ENCODE measurements at places on chromosomes 2 and 18.

DNA sequence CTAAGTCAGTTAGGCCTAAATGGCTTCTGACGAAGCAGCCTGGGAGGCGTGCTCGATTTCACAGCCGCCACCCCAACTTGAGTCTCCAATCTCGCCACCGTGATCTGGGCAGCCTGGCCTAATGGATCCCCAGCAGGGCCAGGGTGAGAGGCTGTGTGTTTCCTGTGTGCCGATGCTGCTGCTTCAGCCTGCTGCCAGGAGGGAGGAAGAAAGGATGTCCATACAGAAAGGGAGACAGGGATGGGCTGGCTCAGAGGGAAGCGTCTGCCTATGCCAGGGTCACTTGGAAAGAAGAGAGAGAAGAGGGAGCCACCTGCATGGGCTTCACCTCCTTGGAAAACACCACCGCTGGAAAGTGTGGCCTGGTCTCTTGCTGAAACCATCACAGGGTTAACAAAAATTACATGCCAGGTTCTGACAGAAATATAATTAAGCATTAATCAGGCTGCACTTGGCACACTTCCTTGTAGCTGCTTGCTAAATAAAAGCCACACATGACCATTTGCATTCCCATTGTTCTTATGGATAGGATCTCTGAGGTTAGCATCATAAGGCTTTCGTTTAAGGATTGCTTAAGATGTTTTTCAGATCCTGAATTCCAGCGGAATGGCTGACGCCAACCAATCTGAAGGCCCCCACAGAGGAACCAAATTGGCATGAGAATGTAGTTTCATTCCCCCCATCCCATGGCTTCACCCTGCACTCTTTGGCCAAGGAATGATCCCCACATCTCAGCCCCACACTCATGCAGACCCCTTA is 108.8 kb upstream of the SLC1A4 start:
- no peak for DNase-seq

- DNase-seq = peak; percentile 34
Observed at GRCh38 chr2:186256540-186256939, 229.5 kb upstream of the ZC3H15 start.

DNA sequence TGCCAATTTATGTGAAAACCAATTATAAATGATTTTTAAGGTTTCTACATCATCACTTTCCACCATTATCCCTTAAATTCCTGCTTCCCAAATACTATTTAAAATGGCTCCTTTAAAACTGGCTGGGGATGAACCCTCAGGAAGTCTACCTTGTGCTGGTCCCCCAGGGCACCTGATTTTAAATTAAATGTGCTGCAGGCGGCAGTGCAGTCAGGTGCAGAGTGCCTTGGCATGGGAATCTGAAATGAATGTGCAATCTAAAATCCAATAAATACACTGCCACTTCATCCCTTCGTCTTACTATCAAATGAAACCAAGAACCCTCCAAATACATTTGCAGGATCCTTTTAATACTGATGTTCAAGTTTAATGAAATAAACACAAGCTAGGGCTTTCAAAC is 61.8 kb downstream of the C2orf76 start:
- DNase-seq = no peak

- peak; percentile 74 for DNase-seq
Observed at GRCh38 chr2:219469186-219469724, 29.4 kb upstream of the GMPPA start.

DNA sequence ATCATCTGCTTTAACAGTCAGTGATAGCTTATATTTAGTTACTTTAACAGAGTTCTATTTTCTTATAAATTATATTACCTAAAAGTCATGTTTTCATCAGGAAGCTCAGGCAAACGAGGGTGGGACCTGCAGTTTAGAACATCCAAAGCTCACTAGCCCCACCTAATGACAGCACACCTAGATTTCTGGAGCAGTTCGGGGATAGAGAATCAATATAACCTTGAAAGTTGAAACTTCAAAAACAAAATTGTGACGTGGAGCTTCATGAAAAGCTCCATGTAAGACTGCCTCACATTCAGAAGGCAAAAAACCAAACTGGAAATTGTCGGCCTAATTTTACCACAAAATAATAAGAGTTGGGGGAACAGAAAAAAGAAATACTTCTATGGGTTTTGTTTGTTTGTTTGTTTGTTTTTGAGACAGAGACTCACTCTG is 185.9 kb upstream of the CCDC150 start:
- DNase-seq = peak; percentile 35

DNA sequence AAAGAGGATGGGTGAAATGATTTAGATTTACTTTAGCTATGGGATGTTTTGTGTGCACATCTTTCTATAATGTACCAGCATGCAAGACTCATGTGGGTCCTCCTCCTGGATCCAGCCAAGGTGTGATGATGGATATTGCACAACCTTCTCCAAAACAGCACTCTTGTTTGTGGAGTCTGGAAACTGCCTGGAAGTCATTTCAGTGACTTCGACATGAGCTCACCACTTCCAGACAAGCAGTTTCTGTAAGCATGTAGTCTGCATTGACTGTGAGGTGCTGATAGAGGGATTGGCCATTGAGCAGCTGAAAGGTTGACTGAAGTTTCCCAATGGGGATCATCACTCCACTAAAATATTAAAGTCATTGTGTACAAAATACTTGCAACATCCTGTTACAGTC is 154.0 kb downstream of the TRIB2 start:
- no peak for DNase-seq

- no peak for DNase-seq
Observed at GRCh38 chr2:191895743-191896142, 48.9 kb upstream of the CAVIN2 start.

- DNase-seq = no peak
Observed at GRCh38 chr2:141946016-141946415, 184.8 kb downstream of the LRP1B start.

GRCh38 chr2:226050822-226051221 is 651.3 kb downstream of the NYAP2 start:
- DNase-seq = peak; percentile 28

- no peak for DNase-seq
Observed at GRCh38 chr2:229313591-229313990, 42.5 kb upstream of the PID1 start.

GRCh38 chr2:207072571-207072970 is 93.2 kb downstream of the KLF7 start:
- DNase-seq = no peak

DNA sequence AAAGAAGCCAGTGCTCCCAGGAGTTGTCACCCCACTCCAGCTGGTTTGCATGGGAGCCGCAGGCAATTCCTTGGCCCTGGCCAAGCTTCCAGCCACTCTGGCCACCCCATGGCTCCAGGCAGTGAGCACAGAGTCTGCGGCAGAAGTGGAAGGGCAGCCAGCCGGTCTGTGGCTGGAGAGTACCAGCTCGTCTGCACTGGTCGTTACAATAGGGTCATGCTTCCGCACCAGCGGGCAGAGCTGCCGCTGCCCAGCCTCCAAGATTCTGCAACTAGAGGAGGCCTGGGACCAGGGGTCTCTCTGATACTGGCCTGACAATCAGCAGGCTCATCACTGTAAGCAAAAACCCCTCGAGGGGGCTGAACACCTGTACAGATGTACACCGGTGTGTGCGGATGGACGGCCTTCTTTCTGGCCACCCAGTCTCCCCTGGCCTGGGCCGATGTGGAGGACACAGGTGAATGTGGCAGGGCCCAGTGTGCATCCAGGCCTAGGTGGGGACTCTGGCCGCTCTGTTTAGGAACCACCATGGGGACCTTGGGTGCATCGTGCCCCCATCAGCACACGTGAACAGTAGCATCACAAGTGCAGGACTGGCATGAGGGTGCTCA is 51.9 kb upstream of the ODC1 start:
- no peak for DNase-seq

DNA sequence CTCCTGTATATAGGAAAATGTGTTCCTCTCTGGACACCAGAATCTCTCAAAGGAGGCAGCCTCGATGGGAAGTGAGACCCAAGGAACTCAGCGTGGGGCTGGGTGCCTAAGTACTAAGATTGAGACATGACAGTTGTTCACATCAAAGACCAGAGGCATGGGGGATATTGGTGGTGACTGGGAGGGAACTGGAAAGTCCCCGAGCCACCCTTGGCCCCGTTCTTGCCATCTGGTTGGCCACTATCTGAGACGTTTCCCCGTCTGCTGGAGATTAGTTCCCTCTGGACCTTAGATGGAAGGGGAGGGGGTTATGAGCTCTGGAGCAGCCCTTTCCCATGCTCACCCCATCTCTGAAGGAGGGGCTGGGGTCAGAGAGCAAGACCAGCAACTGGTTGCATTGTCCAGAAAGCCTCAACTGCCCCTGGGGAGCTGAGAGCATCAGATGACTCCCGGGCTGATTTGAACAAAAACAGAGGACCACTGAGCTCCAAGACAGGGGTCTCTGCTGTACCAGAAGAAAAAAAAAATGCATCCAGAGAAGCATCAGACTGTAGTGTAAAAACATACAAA is 11.8 kb downstream of the FBLN7 start:
- no peak for DNase-seq

GRCh38 chr18:21669736-21670285 is 34.8 kb downstream of the ABHD3 start:
- peak; percentile 32 for DNase-seq

DNA sequence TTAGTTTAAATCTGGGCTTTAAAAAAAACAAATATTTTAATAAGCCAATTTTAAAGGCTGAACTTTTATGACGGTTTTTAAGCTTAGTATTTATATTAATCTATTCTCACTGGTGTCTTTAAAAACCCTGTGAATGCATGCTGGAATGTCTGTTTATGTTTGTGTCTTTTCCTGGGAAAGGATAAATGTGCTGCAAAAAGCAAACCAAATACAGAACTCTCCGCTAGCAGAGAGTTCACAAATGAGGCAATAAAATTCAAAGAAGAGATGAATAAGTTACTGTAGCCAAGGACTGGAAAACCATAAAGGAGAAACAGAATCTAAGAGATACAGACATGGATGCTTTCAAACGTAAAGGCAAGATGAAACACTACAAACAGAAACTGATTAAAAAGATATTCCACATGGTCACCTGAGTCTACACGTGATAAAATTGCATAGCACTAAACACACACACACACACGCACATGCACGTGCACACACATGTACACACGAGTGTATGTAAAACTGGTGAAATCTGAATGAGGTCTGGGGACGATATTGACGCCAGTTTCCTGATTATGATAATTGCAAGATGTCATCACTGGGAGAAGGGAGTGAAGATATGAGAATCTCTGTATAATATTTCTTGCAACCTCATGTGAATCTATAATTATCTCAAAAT is 4.5 kb downstream of the TWIST2 start:
- no peak for DNase-seq

GRCh38 chr18:3397031-3397750 is 52.8 kb upstream of the TGIF1 start:
- DNase-seq = no peak

GRCh38 chr2:239294571-239295054 is 106.2 kb downstream of the HDAC4 start:
- DNase-seq = no peak

DNA sequence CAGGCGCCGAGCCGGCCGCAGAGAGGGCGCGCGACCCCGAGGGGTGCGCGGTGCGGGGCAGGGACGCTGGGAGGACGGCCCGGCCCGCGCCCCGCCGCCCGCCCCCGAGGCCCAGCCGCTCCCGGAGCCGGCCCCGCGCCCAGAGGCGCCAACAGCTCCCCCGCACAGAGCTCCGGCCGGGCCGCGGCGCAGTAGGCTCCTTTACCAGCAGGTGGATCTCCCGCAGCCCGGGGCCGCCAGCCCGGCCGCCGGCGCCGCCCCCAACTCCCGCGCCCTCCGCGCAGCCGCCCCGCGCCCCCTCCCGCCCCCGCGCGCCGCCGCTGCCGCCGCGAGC is 258 bp downstream of the MGAT4A start:
- peak; percentile 88 for DNase-seq

GRCh38 chr2:85886590-85886989 is 2.2 kb downstream of the ST3GAL5 start:
- DNase-seq = peak; percentile 75

GRCh38 chr18:43664487-43665008 is 387.3 kb upstream of the SYT4 start:
- DNase-seq = no peak

GRCh38 chr2:196849895-196850294 is 40.7 kb upstream of the C2orf66 start:
- DNase-seq = peak; percentile 18

GRCh38 chr18:50075772-50076171 is 119.2 kb downstream of the MYO5B start:
- DNase-seq = no peak

- DNase-seq = no peak
Observed at GRCh38 chr2:198861080-198861479, 596.7 kb downstream of the SATB2 start.

- no peak for DNase-seq
Observed at GRCh38 chr18:10247021-10247741, 207.3 kb upstream of the APCDD1 start.

DNA sequence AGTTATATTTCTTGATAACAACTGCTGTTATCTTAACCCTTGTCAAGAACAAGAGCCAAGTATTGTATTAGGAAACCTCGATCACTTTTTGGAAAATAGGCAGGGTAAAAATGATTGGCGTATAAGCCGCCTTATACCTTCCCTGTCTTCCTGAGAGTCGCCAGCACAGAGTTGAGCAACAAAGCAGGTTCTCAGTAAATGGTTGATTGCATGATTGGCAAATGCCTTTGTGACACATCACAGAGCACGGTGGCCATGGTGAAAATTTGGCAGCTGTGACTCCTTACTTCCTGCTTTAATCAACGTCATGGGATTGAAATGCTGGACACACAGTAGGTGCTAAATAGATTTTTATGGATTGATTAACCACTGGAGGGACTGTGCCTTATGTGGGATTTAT is 3.9 kb upstream of the KLHL29 start:
- DNase-seq = peak; percentile 83

- no peak for DNase-seq
Observed at GRCh38 chr2:199743415-199744120, 107.4 kb downstream of the FTCDNL1 start.

- no peak for DNase-seq
Observed at GRCh38 chr18:79603321-79604204, 76.0 kb upstream of the CTDP1 start.

DNA sequence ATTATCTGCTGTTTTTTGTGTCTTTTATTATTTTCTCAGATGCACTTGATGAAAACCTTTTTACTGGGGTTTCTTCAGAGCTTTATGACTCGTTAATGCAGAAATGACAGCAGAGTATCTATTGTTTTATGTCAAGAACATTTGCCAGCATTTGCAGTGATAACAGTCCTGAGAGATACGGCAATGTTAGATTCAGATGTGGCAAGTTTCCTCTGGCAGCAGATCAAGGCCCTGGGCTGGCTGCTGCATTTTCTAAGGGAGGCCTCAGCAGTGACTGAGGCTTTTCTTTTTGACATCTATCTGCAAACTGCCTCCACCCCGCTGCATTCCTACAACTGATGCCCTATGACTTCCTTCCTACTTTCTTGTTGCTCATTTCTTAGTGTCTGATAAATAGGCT is 40.2 kb downstream of the EFEMP1 start:
- DNase-seq = no peak

- DNase-seq = no peak
Observed at GRCh38 chr2:239046822-239047221, 198.9 kb downstream of the TWIST2 start.

DNA sequence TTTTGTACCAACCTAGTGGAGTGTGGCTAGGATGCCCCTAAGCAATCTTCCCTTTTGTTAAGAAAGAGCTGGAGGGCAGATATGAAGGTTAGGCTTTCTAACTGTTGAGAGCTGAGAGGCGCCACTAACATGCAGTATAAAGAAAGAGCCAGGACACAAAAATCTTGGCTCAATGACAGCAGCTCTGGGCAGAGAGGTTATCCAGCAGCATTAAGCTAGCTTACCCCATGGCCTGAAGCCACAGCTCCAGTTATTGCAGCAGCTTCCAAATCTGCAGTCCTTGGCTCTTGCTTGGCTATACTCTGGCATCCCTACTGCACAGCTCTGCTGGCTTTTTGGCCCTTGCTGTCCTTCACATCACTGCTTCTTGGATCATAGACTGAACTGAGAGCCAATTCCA is 213.4 kb downstream of the GPD2 start:
- no peak for DNase-seq

All from urothelium cell line (cell line).